Islet precursor cell (in vitro differentiated cells): ENCODE measurements at places on chromosomes 13 and 19.
A peak's percentile ranks its signal among the peaks of the same experiment; 100 is the strongest.

DNA sequence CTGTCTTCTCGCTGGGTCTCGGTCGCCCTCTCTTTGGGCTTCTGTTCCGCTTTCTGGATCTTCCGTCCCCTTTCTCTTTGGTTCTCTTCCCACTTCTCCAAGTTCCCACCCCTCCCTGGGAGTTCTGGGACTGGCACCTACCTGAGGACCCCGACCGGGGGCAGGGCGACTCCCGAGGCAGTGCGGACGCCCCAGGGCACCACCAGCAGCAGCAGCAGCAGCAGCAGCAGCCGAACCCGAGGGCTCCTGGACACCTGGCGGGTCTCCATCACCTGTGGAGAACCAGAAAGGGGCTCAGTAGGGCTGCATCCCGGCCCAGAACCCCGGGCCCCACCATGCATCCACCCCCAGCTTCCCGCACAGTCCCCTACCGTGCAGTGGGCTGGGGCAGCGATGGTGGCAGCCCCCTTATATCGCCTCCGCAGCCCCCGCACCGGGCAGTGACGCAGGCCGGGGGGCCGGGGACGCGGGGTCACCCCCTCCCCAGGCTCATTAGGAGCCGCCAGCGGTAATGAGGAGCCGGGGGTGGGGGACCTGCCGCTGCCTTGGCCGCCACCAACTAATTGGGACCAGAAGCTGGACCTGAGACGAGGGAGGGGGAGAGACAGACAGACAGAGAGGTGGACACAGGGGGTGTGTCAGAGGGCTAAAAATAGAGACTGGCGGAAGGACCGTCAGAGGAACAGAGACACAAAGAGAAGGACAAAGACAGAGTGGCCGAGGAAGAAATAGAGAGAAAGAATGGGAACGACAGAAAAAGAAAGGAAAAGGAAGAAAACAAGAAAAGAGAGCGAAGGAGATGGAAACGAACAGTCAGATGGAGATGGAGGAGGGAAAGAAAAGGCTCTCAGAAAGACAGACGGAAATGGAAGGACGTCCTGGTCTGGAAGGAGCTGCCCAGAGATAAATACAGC lies at the start of gene PTH2:
TSS of gene PTH2 (minus strand) at position 371 of the 914 bp plus-strand sequence. CDS start at position 269, 102 bp downstream.
- no peak for DNase-seq

- peak; percentile 71 for DNase-seq
Measured at GRCh38 chr19:55486043-55486970, 1.3 kb downstream of the NAT14 start.

GRCh38 chr19:57047743-57048142 lies 72.0 kb upstream of the USP29 start:
- no peak for DNase-seq

DNA sequence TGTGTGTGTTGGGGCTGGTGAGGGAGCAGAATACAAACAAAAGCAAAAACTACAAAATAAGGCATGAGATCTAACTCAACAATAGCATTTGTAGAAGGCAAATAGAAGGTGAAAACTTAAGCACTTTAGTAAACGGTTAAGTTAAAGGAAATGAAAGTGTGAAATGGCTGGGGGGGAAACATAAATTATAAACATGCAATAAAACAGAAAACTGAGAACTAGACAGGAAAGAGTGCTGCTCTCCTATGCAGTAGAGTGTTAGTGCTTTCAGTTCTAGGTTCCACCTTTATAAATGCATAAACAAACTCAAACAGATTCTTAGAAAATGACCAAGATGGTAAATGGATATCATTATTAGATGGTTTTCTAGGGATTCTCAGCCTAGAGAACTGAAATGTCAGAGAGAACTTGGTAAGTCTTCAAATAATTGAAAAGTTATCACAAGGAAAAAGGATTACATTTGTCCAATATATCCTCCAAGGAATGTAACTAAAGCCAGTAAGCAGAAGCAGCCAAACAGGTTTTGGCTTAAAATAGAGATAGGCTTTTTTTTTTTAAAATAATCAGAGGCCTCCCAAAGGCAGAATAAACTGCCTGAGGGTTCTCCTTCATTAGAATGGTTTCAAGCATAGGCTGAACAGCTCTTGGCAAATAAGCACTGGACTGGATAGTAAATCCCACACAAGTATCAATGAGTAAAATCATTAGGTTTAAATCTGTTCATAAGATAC lies 23.3 kb downstream of the RBM26 start:
- DNase-seq, result no peak

DNA sequence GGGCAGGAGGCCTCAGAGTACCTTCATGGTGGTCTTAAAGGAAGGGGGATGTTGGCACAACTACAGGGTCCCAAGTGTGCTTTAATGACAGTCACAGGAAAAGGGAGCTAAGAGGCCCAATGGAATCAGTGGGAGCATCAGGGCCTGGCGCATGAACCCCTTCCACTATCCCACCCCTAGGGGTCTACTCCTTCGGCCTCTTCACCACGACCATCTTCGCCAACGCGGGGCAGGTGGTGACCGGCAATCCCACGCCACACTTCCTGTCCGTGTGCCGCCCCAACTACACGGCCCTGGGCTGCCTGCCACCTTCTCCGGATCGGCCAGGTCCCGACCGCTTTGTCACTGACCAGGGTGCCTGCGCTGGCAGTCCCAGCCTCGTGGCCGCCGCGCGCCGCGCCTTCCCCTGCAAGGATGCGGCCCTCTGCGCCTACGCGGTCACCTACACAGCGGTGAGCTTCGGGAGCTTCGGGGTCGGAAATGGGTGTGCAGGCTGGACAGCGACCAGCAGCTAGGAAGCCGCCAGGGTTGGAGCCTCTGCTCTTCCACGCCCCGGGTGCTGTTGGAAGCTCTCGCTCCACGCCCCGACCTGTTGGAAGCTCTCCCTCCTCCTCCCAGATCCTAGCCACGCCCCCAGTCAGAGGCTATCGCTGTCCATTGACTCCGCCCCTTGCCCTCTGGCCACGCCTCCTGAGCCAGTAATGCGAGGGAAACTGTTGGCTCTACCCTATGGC lies 6.0 kb downstream of the PLPPR2 start:
- peak; percentile 97 for DNase-seq

- no peak for DNase-seq
Measured at GRCh38 chr13:110491869-110492678, 69.4 kb downstream of the RAB20 start.

- no peak for DNase-seq
Measured at GRCh38 chr19:33747273-33747672, 49.4 kb upstream of the KCTD15 start.

DNA sequence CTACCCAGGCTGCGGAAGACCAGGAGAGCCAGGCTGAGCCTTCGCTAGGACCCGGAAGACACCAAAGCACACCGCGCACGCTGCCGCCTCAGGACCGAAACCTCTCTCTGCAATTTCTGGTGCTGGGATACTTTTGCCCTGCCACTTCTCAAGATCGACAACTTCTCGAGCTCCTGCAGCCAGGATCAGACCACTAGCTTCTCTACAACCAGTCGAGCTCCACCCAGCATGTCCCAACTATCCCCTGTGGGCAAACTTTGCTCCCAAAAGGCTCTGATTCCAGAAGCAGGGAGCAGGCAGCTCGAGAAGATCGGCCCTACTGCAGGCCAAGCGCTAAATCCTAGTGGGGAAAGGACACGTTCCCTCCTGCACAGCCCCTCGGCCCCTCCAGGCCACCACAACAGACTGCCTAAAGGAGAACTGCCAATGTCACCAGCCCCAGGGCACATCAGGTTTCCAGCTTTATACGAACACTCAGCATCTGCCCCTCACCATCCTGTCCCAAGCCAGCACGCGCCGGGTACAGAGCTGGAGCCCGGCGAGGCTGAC lies 979 bp downstream of the AKAP8 start:
- peak; percentile 69 for DNase-seq

DNA sequence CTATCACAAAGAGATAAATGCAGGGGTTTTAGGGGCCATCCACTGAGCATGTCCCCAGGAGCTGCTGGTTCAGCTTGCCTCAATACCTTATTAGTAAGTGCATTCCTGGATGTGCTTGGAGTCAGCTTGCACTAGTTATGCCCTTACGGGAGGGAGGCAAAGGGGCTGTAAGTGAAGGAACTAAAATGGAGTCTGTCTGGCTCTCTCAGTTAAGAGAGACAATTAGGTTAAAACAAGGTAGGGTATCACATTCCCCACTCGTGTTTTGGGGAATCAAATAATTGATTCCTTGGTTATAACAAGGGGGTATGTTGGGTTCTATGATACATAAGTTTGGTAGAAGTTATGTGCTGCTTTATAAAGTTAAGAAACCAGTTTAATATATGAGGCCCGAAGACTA lies 78.9 kb downstream of the ZNF100 start:
- no peak for DNase-seq

DNA sequence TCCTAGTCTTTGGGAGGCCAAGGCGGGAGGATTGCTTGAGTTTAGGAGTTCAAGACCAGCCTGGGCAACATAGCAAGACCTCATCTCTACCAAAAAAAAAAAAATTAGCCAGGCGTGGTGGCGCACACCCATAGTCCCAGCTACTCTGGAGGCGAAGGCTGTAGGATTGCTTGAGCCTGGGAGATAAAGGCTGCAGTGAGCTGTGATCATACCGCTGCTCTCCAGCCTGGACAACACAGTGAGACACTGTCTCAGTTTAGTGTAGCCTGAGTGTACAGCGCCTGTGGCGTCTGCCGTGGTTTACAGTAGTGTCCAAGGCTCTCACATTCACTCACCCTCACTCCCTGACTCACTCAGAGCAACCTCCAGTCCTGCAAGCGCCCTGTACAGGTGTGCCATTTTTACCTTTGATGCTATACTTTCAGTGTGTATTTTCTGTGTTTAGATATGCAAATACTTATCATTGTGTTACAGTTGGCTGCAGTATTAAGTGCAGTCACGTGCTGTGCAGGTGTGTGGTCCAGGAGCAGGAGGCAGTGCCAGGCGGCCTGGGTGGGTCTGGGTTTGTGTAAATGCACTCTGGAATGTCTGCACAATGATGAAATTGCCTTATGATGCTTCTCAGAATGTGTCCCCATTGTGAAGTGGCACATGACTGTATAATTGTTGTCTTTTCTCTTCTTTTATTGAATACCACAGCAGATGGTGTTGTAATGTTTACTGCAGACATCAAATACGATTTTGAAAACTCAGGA lies 36.1 kb upstream of the DCUN1D2 start:
- DNase-seq, result peak; percentile 44

DNA sequence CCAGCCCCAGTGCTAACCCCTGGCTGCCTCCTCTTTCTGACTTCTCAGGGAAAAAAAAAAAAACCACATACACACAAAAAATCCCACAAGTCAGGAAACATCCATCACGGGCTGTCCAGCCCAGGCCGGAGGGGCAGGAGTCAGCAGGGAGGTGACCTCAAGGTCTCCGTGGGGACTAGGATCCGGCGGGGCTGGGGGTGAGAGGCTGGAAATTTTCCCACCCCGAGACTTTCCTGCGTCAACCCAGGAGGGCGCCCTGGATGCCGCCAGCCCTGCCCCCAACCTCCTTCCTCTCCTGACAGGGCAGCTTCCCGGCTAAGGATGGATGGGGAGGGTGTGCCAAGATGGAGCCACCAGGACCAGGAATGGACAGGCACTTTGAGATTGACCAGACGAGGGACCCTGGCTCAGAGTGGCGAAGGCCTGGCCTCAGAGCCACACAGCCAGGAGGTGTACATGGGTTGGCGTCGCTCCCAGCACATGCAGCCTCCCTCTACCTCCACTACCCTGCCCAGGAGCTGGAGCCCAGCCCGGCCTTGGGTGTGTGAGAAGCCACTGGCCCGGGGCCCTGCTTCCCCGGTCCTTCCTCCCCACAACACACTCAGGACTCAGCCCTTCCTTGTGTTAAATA lies 33.3 kb downstream of the BLOC1S3 start:
- no peak for DNase-seq

GRCh38 chr19:784541-784940 lies 12.7 kb upstream of the PTBP1 start:
- DNase-seq, result no peak

DNA sequence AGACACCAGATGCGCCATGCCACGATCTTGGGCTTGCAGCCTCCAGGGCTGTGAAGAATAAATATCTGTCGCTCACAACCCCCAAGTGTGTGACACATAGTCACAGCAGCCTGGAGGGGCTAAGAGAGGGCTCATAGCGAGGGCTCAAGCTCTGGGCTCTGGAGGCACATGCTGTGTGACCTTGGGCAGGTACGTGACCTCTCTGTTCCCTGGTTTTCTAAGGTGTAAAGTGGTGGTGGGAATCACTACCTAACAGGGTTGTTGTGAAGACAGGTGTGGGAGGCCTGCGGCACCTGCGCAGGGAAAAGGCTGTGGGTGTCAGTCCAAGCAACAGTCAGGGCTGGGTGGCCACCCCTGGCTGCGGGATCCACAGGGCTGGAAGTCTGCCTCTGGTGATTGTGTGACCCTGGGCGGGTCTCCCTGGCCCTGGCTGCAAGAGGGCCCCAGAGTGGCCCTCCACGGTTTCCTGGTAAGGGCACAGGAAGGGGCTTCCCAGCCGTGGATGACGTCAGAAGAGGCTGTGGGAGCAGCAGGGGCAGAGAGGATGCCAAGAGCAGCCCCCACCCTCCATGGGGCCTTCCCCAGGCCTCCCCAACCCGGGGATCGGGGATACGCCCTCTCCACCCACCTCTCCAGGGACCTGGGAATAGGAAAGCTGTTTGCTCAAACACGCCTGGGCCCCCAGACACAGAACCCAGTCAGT lies 218.8 kb upstream of the SGCG start:
- DNase-seq, result peak; percentile 43

- DNase-seq, result peak; percentile 50
Measured at GRCh38 chr13:80276371-80277289, 64.3 kb downstream of the SPRY2 start.

DNA sequence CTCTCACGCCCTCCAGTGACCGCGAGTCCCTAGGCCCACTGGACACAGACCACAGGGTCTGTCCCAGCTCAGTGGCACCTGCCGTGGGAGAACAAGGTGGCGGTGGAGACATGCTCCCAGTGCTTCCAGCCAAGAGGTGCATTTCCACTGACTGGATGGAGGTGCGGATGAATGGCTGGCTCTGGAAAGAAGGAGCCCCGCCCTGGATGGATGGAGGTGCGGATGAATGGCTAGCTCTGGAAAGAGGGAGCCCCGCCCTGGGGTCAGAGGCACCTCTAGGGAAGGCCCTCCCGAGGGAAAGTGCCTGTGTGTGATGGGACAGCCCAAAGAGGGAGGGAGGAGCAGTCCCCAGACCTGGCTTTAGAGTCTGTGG lies 32.0 kb downstream of the NAXD start:
- no peak for DNase-seq

- DNase-seq, result peak; percentile 83
Measured at GRCh38 chr19:3125900-3126524, 9.8 kb upstream of the GNA15 start.

DNA sequence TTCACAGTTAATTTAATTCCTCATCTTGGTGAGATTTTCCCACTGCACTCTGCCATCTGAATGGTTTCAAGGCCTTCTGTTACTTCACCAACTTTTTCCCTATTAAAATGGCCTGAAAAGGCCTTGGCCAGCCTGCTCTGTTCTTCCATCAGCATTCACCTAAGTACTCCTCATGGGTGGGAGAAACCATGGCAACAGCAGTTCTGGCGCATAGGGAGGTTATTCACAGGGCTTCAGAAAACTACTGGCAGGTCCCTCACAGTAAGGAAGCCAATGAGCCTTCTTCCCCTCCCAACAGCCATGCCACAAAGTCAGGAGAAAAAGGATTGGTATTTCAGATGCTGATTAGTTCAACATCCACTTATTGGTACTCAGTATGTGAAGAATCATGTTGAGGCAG lies 17.2 kb upstream of the GJB2 start:
- DNase-seq, result no peak

GRCh38 chr13:83929157-83929556 lies 46.9 kb upstream of the SLITRK1 start:
- DNase-seq, result no peak
